ENCODE measurements at places on chromosomes 3 and 15.

DNA sequence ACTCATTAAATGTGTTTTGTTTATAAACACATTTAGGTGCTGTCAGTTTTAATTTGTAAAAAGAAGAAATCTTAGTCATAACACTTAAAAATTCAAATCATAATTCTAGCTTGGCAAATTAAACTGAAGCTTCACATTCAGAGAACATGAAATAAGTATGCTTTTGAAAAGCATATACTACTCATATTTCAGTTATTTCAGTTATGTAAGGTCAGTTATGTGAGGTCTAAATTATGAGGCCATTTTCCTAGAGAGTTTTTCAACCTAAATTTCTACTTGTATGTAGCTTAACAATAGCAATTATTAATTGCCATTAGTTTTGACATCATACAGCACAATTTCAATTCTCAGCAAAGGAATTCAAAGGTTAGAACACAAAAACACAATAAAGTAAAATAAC lies 465.0 kb downstream of the PLOD2 start:
- DNase-seq, result no peak

DNA sequence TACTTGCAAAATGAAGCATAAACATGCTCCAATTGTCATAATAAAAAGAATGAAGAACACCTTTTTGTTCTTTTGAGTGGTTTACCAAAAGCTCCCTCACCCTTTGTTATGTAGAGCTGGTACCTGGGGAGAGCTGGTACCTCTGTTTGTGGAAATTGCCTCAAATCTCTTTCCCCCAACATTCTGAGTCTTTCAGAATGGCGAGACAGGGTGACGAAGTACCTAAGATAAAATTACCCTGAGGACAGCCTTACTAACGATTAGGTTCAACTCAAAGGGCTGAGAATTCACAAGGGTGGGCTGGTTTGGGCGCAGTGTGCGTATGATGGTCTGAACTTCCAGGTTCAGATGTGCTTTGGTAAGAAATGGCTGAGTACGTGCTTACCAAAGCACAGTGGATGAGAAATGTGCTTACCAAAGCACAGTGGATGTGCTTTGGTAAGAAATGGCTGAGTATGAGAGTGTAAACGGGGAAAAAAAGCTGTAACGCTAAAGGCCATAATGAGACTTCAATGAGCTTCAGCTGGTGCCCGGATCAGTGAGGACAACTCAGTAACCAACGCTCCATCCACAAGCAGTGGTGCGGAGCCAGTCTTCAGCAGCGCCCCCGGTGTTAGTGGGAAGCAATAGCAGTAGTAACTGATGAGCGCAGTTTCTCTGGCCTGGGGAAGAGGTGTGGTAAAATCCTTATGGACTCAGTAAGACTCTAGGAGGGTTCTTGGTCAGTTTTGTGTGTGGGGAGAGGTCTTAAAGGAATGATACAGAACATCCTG lies 72.3 kb upstream of the LRIG1 start:
- no peak for DNase-seq

DNA sequence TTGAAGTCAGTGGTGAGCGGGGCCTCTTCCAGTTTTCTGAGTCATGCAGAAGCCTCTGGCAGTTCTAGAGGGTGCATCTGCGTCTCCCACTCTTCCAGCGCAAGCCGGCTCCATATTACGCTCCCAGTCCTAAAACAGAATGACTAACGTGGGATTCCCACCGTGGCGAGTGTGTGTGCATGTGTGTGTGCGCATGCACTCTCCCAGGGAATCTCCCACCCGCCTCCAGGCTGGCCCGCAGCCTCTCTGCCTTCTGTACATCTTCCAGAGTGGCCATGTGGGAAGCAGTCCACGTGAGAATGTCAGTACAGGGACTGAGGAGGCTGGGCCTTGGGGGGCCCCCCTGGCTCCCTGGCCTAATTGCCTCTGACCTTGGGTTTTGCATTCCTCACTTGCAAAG lies 87.7 kb downstream of the LSM3 start:
- DNase-seq, result no peak

DNA sequence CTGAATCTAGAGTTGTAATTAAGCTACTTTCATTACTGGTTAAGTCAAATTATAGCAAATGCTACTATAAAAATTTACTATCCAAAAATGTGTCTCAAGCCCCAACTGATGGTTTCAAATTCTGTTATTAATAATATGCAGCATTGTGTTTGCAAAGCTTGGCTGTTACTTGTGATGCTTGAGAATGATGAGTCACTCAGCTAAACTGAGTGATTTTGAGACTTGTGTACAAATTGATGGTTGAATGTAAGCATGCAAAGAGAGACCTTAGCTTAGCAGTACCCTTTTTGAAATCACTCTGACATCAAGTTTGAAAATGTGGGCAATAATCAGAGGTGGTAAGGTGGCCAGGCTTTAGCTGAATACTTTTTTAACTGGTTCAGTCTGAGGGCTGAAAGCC lies 27.6 kb downstream of the OPA1 start:
- DNase-seq, result peak; percentile 19

GRCh38 chr15:72113347-72114031 lies 4.5 kb downstream of the MYO9A start:
- no peak for DNase-seq

DNA sequence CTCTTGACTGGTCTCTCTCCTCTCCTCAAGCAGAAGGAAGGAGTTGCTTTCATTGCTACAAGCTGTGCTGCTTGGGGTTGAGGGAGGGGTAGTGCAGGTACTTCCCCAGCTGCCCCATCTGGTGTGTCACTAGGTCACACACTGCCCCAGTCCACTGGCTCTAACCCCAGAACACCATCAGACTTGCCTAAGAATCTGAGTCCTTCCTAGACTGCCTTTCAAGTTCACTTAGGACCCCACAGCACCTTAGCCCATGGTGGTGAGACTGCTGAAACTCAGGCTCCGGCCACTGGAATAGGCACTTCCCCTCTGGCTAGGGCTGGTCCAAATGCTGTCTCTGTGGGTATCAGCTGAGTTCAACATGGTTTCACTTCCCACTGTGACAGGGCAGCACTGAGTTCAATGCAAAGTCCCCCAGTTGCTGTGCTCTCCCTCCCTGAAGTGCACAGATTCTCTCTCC lies 279.7 kb upstream of the GOLGA6L4 start:
- no peak for DNase-seq

DNA sequence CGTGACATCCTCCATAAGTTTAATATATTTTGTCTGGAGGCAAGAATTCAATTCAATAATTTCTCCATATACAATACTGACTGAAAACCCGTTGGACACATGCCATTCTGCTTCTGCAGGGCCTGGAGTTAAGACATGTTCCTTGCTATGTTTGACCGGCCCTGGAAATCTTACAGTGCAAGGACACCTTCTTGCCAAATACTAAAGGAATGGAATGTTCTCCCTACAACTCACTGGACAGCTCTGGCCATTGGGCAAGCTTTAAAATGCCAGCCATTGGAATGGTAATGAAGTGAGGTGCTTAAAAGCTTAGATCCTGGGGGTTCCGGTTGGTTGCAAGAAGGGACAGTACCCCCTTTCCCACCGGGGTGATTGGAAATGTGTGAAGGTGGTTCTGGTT lies 329.8 kb upstream of the PROK2 start:
- DNase-seq, result no peak

GRCh38 chr3:172441581-172441980 lies 6.7 kb downstream of the GHSR start:
- DNase-seq, result no peak

GRCh38 chr15:101373577-101373976 lies 78.5 kb upstream of the SNRPA1 start:
- no peak for DNase-seq

- DNase-seq, result no peak
Observed at GRCh38 chr15:100929641-100930042, 10.5 kb downstream of the LRRK1 start.

DNA sequence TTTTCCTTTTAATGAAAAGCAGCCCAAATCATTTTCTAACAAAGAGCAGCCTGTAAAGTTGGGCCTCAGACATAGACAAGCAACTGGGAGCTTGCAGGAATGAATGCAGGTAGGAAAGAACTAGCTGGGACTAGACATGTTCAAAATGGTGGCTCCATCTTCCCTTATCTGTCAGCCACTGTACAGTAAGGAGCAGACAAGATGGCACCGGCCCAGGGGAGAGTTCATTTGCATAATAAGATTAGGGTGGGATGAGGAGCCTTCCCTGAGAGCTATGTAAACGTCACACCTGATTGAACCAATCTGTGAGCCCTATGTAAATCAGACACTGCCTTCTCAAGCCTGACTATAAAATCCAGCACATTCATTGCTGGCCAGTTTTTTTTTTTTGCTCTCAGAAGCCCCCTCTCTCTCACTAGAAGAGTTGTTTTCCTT lies 59.7 kb upstream of the GK5 start:
- no peak for DNase-seq

DNA sequence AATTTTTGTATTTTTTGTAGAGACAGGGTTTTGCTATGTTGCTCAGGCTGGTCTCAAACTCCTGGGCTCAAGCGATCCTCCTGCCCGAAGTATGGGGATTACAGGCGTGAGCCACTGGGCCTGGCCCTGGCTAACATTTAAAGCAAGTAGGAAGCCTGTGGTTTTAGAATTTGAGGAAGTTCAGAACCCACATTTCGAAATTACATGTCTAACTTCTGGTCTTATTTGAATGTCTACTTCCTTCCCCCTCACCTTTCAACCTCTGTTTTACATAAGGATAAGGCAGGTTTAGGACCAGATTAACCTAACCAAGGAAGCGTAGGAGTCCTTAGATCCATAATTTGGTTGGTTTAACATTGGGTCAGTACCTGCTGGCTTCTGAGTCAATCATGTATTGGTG lies 120.5 kb upstream of the PROK2 start:
- DNase-seq, result peak; percentile 14

DNA sequence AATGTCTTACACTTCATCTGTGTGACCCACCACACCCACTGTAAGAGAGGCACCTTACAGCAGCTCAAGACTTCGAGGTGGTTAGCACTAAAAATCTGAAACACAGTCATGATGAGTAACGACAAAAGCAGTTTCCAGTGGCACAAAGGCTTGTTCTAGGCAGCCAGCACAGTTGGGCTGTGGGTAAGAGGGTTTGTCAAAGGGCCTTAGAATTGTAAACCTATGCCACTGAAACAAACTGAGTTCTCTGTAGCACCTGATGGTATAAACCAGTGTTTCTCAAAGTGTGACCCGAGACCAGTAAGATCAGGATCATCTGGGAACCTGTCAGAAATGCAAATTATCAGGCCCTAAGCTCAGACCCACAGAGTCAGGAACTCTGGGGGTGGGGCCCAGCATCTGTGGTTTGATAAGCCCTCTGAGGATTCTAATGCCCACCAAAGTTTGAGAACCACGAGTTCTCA lies 36.5 kb downstream of the DAPK2 start:
- no peak for DNase-seq

DNA sequence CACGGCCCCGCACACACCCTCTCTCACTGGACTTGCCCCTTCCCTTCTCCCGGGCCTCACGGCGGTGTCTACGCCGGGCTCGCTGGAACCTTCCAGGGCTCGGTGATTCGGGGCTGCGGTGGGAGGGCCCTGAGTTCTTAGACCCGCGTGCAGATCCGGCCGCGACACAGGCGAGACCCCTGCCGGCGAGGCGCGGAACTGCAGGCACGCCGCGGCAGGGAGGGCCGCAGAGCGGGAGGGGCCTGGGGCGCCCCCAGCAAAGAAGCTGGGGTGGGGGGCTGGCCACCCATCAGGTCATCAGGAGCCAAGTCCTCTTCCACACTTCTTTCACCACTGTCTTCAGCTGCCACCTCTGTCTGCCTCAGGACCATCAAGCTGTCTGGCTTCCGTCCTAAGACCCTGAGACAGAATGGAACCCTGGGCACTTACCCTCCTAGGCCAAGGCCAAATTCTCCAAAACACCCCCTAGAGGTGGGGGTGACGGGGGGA lies 164.5 kb downstream of the XXYLT1 start:
- DNase-seq, result peak; percentile 48

DNA sequence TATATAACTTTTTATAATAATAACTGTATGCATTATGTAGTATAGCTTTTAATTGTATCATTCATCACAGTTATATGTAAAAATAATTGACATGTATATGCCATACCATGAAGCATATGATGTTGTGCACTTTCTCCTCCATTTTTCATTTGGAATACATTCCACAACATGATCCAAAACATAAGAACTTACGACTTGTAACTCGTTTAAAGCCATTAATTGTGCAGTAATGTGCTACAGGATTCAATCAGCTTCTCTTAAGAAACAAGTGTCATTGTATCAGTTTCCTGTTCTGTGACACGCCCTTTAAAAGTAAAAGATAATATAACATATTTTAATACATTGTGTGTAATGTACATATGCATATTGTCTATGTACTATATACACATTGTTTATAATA lies 2.2 kb downstream of the C3orf80 start:
- no peak for DNase-seq

GRCh38 chr3:122533480-122533879 lies 18.7 kb upstream of the KPNA1 start:
- DNase-seq, result no peak

GRCh38 chr15:50030456-50030855 lies 88.6 kb downstream of the ATP8B4 start:
- no peak for DNase-seq

DNA sequence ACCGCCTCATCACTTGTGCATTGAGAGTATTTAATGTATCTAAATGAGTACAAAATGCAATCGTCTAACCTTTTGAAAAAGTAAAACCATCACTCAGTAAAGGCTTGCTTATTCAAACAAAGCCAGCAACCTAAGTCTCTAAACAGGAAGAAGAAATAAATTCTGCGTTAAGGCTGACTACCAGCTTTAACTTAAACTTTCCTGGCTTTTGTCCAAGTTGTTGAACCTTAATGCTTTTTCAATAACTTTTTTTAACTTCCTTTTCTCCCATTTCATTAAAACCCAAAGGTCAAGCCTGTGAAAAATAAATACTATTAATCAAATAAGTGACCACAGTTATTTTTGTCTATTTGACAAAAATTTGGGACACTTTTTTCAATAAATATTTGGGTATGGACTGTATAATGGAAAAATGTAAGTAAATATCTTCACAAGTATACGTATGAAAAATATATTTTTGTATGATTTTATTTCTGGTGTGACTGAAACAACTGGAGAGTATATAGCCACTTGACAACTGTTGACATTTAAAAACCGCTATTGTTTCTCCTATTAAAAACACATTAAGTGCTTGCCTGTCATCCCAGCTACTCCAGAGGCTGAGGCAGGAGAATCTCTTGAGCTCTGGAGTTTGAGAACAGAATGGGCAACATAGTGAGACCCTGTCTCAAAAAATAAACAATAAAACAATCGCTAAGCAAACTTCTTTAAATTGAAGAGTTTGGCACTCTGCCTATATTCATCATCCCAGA lies 2.9 kb downstream of the KLHL24 start:
- no peak for DNase-seq

GRCh38 chr15:66851311-66852063 lies 149.5 kb downstream of the SMAD6 start:
- peak; percentile 64 for DNase-seq

GRCh38 chr15:42504631-42505030 lies 9.2 kb downstream of the SNAP23 start:
- DNase-seq, result no peak

DNA sequence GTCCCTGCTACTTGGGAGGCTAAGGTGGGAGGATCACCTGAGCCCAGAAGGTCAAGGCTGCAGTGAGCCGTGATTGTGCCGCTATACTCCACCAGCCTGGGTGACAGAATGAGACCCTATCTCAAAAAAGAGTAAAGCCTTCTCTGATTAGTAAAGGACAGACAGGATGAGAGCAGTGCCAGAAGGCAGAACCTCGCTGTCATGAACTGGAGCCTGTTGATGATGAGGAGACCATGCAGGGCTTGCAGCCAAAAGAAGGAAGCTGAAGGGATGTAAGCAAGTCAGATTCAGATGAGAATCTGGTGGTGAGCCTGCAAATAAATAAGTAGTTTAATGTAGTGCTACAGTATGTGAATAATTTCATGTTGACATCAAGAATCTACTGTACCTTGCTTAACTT lies 52.8 kb downstream of the USP50 start:
- DNase-seq, result no peak

- DNase-seq, result no peak
Observed at GRCh38 chr3:99534951-99535704, 103.3 kb upstream of the COL8A1 start.

Measured in midbrain (tissue), 1 donor.